ENCODE measurements at places on chromosomes 11 and 22.

DNA sequence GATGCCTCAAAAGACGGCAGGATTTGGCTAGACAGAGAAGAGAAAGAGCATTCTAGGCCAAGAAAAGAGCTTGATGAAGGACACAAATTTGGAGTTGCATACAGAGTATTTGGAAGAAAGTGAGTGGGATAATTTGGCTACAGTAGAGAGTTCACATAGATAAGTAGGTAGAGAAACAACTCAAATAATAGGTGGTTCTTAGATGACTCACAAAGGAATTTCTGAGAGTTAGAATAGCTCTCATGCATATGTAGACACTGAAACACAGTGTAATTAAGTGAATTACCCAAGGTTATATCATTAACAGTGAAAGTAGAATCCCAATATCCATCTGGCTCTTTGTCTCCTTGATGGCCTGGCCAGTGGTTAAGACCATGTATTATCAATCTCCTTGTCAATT, 228.6 kb upstream of the DDI1 start:
- DNase-seq, result no peak

GRCh38 chr22:45083659-45084305, 74.0 kb upstream of the PHF21B start:
- DNase-seq, result no peak

GRCh38 chr11:47271961-47272661, 2.2 kb downstream of the MADD start:
- no peak for DNase-seq

DNA sequence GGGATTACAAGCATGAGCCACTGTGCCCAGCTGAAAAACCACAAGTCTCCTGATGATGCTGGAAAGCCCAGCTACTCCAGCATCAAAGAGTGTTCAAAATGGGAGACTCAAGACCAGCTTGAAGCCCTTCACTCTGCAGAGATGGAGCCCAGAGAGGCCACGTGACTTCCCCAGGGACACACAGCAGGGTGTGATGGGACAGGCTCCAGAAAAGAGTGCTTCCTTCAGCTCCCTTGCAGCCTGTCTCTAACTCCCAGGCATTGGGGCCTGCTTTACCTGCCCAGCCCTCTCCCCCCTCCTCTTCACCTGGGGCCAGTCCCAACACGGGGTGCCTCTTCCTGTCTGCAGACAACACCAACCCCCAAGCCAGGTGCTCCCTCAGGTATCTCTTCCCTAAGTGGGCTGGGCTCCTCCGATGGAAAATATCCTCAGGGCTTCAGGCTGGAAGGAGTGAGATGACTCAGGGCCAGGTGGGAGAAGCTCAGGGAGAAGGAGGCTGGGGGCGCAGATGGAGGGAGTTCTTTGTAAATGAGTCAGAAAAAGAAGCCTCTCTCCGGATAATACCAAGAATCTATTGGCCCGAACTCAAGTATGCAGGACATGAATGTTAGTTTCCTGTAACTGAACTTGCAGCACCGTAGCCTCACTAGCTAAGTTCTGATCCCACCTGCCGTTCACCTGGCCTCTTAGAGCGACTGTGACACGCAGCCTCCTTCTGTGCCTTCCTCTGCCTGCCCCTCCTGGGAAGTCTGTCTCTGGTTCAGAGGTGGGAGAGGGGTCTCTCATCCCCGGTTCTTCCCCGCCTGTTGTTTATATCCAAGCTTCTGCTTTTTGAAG, 326.6 kb downstream of the MN1 start:
- DNase-seq, result no peak

- no peak for DNase-seq
Measured at GRCh38 chr11:33976495-33977199, 74.9 kb upstream of the CAPRIN1 start.

- DNase-seq, result no peak
Measured at GRCh38 chr11:86800076-86800959, at the start of gene PRSS23. Gene PRSS23 (plus strand): TSS chr11:86800542. CDS start chr11:86807644, 7,102 bp downstream.

- no peak for DNase-seq
Measured at GRCh38 chr11:58564231-58564630, 11.4 kb downstream of the LPXN start.

- DNase-seq, result no peak
Measured at GRCh38 chr11:107777110-107777509, 65.3 kb upstream of the SLN start.

DNA sequence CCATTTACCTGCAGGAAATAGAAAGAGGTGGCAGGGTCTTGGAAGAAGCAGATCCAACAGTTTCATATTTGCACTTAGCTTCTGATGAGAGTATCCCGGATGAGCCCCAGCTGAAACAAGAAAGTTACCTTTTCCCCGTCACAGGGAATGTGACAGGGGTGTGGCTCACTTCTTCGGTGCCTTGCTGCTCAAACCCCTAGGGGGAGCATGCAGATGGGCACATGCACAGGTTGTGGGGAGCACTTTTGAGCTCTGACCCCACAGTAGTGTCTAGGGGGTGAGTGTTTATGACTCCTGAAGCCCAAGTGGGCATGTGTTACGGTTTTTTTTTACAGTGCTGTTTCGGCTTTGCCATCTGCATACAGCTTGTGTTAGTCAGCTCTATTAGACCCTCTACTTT, 1221.0 kb downstream of the JRKL start:
- DNase-seq, result no peak

- DNase-seq, result no peak
Measured at GRCh38 chr22:23396362-23397007, 183.6 kb downstream of the IGLL1 start.

- DNase-seq, result no peak
Measured at GRCh38 chr11:8759634-8760033, 77.0 kb downstream of the RPL27A start.

GRCh38 chr22:48259991-48260670, 1497.7 kb downstream of the TBC1D22A start:
- no peak for DNase-seq

GRCh38 chr11:113184498-113184897, 129.9 kb upstream of the TTC12 start:
- DNase-seq, result no peak

- no peak for DNase-seq
Measured at GRCh38 chr22:48365386-48365785, 1462.3 kb downstream of the BRD1 start.

- no peak for DNase-seq
Measured at GRCh38 chr22:20761536-20761935, 12.4 kb upstream of the SERPIND1 start.

GRCh38 chr11:64917663-64917995, 620 bp upstream of the ATG2A start:
- no peak for DNase-seq

DNA sequence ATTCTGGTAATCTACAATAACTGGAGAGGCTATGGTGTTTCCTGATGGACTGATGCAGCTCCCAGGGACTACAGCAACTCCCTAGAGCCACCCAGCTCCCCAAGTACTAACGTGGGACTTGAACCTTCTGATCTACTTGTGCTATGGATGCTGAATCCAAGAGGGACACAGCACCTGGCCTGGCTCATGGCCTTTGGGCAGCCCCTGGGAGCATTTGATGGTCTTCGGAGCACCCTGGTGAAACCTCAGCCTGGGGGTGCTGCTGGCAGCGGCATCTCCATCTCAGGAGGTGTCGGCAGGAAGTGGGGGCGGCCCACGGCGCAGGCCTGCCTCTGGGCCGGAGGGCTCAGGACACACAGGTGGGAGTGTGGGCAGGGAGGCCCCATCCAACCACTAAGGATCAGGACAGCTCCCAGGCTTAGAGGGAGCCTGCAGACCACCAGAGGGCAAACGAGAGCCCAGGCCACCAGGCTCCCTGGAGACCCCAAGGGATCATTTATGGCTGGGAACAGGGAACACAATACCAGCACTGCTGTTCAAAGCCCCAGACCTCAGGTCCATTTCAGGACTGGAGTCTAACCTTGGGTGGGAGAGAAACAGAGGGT, 8.7 kb downstream of the EHD1 start:
- no peak for DNase-seq

- DNase-seq, result no peak
Measured at GRCh38 chr11:6841694-6842093, 3.8 kb upstream of the OR10A5 start.

- no peak for DNase-seq
Measured at GRCh38 chr22:29167032-29167911, 38.4 kb upstream of the EMID1 start.

DNA sequence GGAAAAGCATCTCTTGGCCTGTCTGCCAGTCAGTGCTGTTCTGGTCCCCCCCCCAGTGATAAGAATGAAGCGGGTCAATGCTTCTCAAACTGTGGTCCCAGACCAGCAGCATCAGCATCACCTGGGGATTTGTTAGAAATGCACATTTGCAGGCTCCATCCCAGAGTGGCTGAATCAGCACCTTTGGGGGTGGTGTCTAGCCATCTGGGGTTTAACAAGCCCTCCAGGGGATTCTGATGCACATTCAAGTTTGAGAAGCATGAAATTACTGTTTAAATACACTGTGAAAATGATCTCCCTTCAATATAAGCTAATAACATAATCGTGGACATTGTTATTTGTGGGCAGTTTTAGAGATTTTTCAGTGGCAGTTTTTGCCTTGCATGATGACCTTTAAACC, 133.5 kb downstream of the MYO18B start:
- DNase-seq, result no peak

GRCh38 chr11:655036-655726, 18.1 kb downstream of the DRD4 start:
- DNase-seq, result no peak

DNA sequence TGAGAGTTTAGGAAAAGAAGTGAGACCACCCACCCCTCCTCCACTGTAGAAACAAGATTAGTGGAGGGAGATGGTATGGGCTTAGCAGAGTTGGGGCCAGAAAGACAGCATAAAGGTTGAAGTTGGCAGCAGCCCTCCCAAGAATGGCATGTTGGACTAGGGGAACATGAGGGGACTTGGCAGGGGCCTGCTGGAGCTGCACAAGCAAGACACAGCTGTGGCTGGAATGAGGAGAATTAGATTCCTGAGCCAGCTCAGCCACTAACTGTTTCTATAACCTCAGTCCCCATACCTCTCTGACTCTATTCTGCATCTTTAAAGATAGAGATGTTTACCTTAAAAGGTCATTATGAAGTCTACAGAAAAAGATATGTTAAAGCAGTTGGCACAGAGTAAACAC, 13.2 kb downstream of the MAP6 start:
- no peak for DNase-seq

DNA sequence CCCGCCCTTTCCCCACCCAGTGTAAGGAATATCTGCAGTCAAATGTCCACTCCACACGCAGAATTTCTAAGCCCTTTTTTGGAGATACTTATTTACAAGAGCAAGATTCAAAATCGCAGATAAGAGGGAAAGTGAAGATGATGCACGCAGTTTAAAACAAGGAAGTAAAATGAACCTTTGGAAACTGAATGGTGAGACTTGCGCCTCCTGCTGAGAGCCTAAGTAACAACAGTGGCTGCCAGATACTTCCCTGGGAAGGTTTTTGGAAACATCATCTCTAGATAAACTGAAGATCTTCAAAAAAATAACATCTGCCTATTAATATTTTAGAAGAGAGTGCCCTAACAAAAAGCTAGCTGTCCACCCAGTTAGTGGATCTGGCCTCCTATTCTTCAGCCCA, 963.1 kb upstream of the FAT3 start:
- no peak for DNase-seq

- no peak for DNase-seq
Measured at GRCh38 chr11:6799402-6799801, at the start of gene OR6A2. Gene OR6A2 (minus strand): TSS chr11:6799689. CDS start chr11:6795708, 3,981 bp downstream.

Data from stimulated activated CD8-positive, alpha-beta memory T cell treated with anti-CD3 and anti-CD28 coated beads, Interleukin-4, amount 100 ng/mL, for 1 hour (primary cell).